ENCODE measurements at places on chromosomes 12 and 14.
A peak's percentile ranks its signal among the peaks of the same experiment; 100 is the strongest.

- DNase-seq: no peak
These were observed 958.4 kb downstream of the SLC6A15 start for GRCh38 chr12:83954071-83954789.

DNA sequence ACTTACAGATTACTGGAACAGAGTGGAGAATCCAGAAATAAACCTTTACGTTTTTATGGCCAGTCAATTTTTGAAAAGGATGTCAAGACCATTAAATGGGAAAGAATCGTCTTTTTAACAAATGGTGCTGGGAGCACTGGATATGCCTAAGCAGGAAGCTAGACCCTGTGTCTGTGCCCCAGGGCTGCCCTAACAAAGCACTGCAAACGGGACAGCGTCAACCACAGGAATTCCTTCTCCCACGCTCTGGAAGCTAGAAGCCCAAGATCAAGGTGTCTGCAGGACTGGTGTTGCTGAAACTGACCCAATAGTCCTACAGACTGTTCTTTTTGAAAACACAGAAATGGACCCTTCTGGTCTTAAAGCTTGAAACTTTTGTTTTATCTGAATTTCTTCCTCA is 9.3 kb upstream of the TMEM121 start:
- DNase-seq: no peak

DNA sequence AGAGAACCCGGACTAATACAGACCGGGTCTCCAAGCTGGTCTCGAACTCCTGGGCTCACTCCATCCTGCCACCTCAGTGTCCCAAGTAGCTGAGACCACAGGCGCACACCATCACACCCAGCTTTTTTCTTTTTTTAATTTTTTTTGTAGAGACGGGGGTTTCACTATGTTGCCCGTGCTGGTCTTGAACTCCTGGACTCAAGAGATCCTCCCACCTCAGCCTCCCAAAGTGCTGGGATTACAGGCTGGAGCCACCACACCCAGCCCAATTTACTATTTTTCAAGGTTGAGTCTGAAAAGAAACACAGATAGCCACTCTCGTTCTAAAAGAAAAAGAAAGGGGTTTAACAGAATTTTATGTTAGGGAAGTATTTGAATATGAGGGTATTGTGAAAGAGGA is 1.8 kb downstream of the ERO1A start:
- DNase-seq: no peak

DNA sequence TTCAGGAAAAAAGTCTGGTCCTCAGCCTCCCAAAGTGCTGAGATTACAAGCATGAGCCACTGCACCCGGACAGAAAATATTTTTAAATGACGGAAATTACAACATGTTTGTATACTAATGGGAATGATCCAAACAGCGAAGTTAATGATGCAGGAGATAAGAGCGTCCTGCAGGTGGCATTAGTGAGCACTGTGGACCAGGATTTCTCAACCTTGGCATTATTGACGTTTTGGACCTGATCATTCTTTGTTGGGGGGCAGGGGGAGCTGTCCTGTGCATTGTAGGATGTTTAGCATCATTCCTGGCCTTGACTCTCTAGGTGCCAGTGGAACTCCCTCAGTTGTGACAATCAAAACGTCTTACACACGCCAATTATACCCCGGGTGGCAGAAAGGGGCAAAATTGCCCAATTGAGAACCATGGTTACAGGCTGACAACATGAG is 34.1 kb downstream of the SCFD1 start:
- DNase-seq: peak; percentile 8

DNA sequence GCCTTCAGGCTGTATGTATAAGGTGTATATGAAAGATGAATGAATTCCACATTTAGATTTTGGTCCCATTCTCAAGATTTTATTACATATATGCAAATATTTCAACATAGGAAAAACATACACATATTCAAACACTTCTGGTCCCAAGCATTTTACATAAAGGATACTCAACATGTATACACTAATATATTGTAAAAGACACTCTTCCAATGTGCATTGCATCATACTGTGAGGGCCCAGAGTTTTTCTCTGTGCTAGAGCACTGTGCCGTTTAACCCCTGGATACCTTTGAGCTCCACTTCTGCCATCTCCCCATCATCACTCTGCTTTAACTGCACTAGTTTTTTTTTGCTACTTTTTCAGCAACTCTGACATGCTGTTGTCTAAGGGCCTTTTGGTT is 48.1 kb downstream of the ZDHHC17 start:
- DNase-seq: no peak

GRCh38 chr12:68334132-68334531 is 2.0 kb upstream of the MDM1 start:
- no peak for DNase-seq

DNA sequence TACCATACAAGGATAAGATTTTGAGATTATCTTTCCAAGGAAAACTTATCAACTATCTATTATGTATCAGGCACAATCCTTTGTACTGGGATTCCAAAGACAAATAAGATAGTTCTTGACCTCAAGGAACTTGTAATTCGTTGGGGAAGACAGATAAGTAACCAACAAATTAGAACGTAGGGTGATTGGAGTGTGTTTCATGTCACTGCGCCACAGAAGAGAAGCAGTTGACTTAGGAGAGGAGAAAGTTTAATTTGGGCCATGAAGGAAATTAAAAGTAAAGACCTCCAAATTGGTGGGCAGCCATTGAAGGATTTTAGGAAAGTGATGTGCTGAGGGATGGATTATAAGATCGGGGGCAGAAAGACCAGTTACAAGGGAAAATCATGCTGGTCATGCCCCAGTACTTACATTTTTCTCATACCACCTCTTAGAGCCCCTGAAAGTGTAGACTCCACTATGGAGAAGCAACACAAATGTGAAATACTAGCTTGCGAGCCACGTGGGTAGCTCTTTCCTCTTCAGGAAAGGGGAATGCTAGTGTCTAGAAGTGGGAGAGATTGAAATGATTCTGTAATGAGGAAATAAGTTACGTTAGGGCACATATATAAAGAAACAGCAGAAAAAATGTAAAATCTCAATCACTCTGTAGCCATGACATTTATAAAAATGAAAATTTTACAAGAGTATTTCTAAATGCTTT is 148.7 kb downstream of the ETV6 start:
- DNase-seq: no peak

GRCh38 chr14:104001003-104001402 is 58.7 kb upstream of the RD3L start:
- DNase-seq: no peak

DNA sequence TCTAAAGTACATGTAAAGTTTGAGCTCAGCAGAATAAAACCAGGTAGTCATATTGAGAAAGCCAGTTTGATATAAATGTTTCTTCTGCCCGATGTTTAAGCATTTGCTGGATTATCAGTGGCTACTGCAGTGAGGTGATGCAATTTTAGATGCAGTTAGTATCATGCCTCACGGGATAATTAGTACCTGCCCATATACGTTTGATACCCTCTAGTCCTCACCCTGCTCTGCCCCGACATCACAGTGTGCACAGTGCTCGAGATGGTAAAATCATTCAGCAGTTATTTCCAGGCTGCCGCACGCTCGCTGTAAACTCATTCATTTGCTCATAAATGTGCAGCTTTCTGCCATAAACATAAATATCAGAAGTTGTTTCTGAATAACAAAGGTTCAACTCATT is 152.7 kb downstream of the PELI2 start:
- DNase-seq: no peak

DNA sequence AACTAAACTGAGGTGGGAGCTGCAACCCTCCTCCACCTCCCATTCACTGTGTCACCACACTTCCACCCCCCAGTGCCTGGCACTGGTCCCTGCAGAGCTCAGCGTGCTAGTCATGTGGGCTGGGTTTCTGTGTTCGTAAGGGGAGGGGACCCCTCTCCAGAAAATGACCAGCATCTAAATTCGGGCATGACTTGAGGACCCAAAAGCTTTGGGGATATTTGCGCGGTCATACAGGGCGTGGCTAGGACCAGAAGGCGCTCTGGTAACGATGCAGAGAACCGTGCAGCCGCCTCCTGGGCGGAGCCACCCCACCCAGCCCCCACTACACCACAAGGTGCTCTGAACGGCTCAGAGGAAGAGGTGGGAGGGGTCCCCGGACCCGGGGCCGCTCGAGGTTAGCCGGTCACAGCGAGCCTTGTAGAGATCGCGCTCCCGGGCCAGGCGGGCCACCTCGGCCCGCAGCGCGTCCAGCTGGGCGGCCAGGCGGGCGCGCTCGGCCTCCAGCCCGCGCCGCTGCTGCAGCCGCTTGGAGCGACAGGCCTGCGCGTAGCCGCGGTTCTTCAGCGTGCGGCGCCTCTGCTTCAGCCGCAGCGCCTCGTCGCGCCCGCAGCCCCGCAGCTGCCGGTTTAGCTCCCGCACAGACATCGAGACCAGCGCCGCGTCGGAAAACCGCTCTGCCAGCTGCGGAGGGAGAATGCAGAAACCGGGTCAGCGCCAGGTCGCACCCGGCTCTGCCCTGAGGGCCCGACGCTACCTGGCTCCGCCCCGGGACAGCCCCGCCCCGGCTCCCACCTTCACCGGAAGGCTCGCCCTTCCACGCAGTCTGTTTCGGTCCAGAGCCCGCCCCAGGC is 9.8 kb downstream of the CPNE6 start:
- peak; percentile 37 for DNase-seq

DNA sequence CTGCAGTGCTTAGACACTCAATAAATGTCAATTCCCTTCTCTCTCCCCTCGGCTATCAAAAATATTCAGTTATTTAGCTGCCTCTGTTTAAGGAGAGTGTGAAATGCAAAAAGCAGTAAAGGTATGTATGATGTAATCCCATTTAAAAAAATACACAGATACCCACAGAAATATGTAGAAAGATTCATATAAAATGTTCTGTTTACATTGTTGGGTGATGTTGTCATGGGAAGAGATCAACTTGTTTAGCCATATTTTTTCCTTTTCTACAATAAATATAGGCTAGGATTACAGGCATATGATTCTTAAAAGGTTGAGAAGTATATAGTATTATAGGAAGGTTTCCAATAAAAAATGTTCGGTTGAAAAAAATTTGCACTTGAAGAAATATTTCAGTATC is 7.8 kb downstream of the PPP2R3C start:
- no peak for DNase-seq

GRCh38 chr12:14416658-14417057 is 51.2 kb downstream of the ATF7IP start:
- no peak for DNase-seq

- DNase-seq: no peak
These were observed 6.8 kb downstream of the DRAM1 start for GRCh38 chr12:101884174-101884573.

- DNase-seq: no peak
These were observed 179.6 kb upstream of the RPH3A start for GRCh38 chr12:112611908-112612307.

- DNase-seq: no peak
These were observed 406.1 kb upstream of the TMPO start for GRCh38 chr12:98109266-98109665.

- DNase-seq: no peak
These were observed 38.2 kb upstream of the OAS1 start for GRCh38 chr12:112868459-112869041.

DNA sequence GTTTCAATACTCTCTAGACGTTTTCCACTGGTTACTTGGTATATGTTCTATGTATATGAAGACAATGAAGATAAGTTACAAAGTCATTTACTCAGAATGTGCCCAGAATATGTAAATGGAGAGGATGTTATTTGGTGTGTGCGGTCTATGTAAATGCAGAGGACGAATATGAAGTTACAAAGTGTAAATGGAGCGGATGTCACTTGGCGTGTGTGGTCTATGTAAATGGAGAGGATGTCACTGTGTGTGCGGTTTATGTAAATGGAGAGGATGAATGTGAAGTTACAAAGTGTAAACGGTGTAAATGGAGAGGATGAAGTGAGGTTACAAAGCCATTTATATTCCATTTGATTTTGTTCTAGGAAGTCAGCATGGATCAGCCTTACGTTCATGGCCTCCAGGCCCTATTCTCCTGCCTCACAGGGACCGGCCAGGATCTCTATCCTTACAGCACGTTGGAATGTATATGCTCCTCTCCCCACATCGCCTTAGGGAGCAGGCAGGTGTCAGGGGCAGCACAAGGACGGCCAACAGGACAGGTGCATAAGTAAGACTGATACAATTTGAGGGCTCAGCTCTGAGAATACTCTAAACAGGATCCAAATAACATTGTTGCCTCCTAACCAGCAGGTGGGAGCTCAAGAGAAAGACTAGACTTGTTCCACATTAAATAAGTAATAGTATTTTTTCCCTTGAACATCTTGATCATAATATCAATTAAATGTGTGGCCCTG is 42.4 kb downstream of the GLRX5 start:
- no peak for DNase-seq

- DNase-seq: no peak
These were observed 1222.4 kb upstream of the USP15 start for GRCh38 chr12:61037792-61038191.

- DNase-seq: no peak
These were observed 51.3 kb upstream of the TTC7B start for GRCh38 chr14:90867501-90867900.

DNA sequence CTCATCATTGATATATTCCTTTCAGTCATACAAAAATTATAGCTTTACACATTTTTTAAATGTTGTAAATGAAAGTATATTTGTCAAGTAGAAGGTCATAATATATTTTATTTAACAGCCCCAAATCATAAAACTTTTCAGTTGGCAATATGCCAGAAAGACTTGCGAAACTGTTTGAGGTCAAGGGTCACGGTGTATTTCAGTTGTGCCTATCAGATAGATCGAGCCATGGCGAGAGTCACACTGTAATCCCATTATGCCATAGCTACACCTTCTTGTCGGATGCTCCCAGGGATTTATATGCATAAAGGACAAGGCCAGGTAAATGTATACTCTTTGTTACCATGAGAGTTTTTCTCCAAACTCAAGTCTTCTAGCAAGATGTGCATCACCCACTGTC is 26.7 kb upstream of the G2E3 start:
- DNase-seq: no peak

DNA sequence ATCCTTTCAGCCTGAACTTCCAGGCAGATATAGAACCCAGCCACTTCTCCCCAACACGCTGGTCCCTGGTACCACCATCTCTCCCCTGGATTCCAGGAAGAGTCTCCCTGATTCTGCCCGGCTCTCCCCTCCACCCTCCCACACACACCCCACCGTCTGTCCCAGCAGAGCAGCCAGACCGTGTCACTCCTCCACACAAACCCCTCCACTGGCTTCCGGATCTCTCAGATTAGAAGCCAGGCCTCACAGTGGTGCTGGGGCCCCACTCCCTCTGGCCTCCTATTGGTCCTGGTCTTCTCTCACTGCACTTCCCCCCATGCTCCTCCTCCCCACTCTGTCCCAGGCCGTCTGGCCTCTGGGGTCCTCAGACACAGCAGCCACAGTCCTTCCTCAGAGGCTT is 52.4 kb upstream of the CDKN3 start:
- DNase-seq: no peak

GRCh38 chr12:102874819-102875218 is 42.2 kb downstream of the PAH start:
- DNase-seq: no peak

- DNase-seq: no peak
These were observed 38.5 kb downstream of the PTGER2 start for GRCh38 chr14:52352569-52352968.

DNA sequence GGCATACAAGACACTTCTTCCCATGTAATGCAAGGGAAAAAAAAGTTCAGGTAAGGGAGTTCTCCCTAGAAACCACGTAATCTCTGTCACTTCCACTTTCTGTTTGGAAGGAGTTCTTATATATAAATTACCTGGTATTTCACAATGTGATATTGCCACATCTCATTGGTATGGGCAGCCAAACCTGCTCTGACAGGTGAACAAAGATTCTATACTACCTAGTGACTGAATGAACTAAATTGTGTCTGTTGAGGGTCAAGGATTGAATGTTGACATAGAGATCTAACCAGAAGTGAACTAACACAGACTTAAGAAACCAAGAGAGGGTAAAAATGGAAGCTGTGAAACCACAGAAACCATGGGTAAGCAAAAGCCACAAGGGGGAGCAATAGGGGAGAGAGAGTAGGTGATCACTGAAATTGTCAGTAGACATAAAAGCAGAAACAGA is 161.3 kb downstream of the RPL10L start:
- DNase-seq: no peak

Data from stimulated activated CD8-positive, alpha-beta memory T cell treated with anti-CD3 and anti-CD28 coated beads, Interleukin-15, amount 100 ng/mL, for 1 hour (primary cell).